Cortex of kidney (tissue), 1 donor: ENCODE measurements at places on chromosomes 3 and 15.
A peak's percentile ranks its signal among the peaks of the same experiment; 100 is the strongest.

GRCh38 chr3:149415484-149415883, 38.0 kb upstream of the TM4SF1 start:
- no peak for DNase-seq

- no peak for DNase-seq
Observed at GRCh38 chr15:63983061-63983711, 63.1 kb downstream of the DAPK2 start.

DNA sequence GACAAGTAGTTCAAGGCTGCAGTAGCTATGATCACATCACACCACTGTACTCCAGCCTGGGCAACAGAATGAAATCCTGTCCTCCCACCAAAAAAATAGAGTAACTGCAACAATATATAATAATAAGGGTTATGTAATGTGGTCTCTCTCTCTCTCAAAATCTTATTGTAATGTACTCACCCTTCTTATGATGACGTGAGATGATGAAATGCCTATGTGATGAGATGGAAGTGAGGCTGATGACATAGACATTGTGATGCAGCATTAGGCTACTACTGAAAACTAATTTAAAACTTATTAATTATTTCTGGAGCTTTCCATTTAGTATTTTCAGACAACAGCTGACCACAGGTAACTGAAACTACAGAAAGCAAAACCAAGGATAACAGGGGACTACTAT, 27.4 kb downstream of the TASOR start:
- no peak for DNase-seq

GRCh38 chr3:101809178-101810021, 30.4 kb downstream of the NXPE3 start:
- DNase-seq: no peak

- no peak for DNase-seq
Observed at GRCh38 chr3:13747627-13748026, 132.2 kb downstream of the WNT7A start.

GRCh38 chr15:71066983-71067382, 48.3 kb upstream of the THSD4 start:
- no peak for DNase-seq

DNA sequence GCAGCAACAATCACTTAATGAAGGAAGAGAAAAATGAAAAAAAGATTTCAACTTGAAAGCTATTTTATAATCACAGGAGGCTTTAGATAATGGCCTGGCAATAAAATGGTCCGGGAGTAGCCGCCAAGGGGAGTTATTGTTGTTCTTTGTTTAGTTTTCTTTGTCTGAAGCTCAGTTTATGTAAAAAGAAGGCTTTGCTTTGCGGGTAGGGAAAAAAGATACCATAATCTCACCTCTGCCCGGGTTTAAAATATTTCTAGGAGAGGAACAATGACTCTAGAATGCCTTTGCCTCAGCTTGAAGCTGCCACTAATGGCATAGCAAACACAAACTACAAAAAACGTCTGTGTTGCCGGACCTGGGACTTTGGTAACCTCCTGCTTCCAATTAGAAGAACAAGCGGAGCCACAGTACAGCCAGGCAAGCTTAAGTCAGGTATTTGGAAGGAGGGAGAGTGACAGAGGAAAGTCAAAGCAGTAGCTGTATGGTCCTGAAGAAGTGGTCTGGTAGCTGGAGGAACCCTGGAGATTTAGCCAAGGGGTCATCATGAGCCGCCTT, 764.5 kb downstream of the TUSC7 start:
- DNase-seq: no peak

- DNase-seq: no peak
Observed at GRCh38 chr3:79543218-79543982, 224.4 kb downstream of the ROBO1 start.

DNA sequence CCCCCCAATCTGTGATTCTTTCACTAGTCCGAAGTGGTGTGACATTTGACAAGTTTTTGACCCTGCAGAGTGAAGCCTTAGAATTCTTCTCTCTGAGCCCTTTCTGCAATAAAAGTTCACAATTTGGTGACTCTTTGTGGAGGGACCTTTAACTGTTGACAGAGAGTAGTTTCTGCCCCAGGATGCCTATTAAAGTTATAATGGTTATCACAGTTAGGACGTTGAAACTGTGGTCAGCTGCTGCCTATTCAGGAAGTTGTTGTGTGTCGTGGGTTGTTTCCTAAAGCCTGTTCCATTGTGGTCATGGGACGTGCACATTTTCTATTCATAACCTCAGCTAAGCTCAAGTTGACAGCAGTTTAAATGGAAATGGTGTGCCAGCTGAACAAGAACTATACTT, 274.5 kb downstream of the NEK10 start:
- DNase-seq: no peak

- DNase-seq: no peak
Observed at GRCh38 chr3:161657786-161658185, 161.2 kb downstream of the OTOL1 start.

- DNase-seq: no peak
Observed at GRCh38 chr3:154135511-154136173, 14.5 kb downstream of the ARHGEF26 start.

GRCh38 chr3:189394599-189395121, 222.9 kb downstream of the TPRG1 start:
- no peak for DNase-seq

DNA sequence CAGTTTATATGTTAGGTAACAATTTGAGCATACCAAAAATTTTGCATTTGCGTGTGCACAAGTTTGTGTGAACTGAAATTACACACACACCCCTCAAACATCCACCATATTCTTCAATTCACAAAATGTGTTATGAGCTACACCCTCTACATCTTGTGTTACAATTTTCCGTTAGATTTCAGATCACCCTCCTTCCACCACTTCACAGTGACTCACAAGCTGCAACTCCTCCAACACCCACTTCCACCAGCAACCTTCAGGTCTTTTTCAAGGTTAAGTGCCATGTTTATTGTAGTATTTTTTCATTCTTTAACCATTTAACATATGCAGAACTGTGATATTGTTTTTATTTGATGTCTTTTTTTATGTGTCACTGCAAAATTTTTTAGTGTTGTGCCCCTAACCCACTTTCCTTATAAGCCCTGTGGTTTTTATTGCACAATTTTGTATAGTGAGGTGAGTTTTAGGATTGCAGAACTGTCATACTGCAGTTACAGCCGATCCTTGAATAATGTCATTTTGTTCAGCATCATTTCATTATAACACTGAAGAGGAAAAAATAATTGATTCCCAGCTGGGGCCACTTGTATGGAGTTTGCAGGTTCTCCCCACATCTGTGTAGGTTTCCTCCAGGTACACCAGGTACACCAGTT, 148.9 kb downstream of the PLCL2 start:
- no peak for DNase-seq

DNA sequence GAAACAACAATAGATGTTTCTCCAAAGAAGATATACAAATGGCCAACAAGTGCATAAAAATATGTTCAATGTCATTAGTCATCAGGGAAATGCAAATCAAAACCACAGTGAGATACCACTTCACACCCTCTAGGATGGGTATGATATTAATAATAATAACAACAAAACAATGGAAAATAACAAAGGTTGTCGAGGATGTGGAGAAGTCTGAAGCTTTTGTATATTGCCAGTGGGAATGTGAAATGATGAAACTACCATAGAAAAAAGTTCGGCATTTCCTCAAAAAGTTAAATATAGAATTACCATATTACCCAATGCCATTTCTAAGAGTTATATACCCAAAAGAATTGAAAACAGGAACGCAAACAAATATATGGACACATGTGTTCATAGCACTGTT, 10.8 kb downstream of the BHLHE40 start:
- no peak for DNase-seq

DNA sequence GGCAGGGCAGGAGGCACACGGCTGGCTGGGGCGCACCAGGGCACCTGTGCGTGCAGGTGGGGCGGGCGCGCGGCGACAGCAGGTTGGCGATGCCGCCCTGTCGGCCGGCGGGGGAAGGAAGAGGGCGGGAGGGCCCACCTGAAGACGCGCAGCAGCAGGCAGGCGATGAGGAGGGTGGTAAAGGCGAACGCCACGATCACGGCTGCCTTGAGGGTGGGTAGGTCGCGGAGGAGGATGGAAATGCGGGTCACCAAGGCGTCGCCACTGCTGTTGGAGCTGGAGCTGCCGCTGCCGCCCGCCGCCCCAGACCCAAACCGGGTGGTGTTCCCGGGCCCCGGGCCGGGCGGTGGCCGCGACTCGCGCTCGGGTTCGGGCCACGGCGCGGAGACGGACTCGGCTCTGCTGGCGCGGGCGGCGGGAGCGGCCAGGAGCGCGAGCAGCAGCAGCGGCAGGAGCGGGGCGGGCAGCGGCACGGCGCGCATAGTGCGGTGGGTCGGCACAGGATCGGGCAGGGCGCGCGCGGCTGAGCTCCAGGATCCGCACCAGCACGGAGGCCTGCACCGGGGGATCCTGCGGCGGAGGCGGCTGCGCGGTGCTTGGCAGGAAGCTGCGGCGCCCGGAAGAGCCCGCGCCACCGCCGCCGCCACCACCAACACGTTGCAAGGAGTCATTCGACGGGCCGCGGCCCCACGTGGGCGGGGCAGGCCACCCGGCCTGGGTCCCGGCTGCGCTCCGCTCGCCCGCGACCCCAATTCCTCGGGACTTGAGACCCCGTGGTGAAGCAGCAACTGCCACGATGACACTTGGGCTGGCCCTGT, at the start of gene FAM174B:
Gene FAM174B (minus strand): TSS at position 598 of the 818 bp plus-strand sequence.
- no peak for DNase-seq

GRCh38 chr3:194275291-194275690, 75.8 kb downstream of the CPN2 start:
- no peak for DNase-seq

- DNase-seq: no peak
Observed at GRCh38 chr3:126998728-126999127, 15.8 kb downstream of the PLXNA1 start.

DNA sequence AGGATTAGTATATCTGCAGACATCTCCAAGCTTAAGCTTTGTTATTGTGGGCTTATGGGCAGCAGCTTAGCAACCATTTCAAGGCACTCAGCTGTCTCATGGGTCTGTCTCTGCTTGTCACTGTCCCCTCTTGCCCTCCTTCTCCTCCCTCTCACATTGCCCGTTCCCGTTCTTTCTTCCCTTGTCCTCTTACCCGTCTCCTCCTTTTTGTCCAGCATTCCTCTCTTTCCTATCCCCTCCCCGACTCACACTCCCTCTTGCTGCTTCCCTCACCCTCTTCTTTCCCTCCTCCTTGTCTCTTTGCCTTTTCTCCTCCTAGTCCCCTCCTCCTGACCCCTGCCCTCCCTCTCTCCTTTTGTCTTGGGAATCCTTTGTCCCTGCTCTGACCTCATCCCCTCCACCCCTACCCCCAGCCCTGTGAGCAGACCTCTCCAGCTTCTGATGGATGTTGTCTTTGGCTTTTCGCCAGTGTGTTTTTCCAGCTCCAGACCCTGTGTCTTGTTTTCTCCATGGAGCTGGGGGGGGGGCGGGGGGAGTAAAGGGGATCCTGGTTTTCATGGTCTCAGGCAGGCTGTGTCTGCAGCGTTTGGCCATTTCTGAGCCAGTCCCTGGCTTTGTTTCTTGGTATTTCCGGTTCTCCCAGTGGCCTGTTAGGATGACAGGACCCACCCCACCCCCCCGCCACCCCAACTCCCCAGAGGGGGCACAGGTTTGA, 47.9 kb upstream of the TRAK1 start:
- no peak for DNase-seq

DNA sequence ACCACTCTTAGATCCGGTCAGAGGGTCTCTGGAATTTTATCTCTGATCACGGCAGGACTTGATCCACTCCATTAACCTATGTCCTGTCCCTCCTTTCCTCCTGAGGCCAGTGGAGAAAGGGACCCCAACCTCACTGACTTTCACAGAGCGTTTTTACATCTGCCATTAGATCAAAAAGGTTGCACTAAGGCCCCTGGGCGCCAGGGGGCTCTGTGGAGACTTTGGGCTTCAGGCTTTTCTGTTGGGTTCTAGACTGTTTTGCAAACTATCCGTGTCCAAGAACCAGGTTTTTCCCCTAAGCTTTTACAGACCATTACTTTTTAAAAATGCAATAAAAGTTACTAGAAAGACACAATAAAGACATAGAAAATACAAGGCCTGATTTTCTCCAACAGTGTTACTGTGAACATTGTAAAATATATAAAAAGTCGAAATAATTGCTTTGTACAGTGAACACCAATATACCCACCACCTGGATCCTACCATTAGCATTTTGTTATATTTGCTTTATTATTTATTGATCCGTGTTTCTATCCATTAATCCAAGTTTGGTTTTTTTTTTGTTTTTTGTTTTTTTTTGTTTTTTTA, 159.7 kb downstream of the POLR2M start:
- DNase-seq: no peak

GRCh38 chr3:146163584-146163983, 2.6 kb upstream of the PLOD2 start:
- no peak for DNase-seq

GRCh38 chr3:29335438-29335837, 54.6 kb downstream of the RBMS3 start:
- no peak for DNase-seq

DNA sequence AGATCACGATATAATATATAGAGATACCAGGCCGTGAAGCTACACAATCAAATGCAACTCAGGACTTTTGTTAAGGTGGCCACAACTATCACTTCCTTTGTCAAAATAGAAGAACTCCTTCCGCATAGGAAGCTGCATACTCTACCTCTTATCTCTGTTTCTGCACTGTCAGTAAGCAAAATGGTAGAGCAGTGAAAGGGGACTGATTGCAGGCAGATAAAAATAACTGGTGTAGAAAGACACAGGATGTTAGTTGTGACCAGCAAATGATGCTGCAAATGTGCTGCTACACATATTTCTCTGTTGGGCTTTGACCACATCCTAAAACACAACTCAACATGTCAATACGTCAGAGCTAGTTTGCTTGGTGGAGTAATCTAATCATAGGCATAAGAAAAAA, 16.3 kb upstream of the TRAT1 start:
- DNase-seq: no peak

GRCh38 chr3:131502530-131503319, at the start of gene MRPL3:
MRPL3 (minus strand) TSS chr3:131502971; CDS start chr3:131502821, 150 bp downstream.
- DNase-seq: peak; percentile 11

DNA sequence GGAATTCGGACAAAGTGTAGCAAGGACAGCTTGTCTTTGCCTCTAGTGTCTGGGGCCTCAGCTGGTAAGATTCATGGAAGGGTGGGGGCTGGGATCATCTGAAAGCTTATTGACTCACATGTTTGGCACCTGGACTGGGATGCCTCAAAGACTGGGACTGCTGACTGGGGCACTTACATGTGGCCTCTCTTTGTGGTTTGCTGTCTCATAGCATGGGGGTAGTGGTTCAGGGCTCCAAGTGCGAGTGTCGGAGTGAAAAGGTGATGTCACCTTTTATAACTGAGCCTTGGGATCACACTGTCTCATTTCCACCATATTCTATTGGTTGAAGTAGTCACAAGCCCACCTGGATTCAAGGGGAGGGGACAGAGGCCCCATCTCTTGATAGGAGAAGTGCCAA, 6.8 kb downstream of the MFSD1 start:
- no peak for DNase-seq

DNA sequence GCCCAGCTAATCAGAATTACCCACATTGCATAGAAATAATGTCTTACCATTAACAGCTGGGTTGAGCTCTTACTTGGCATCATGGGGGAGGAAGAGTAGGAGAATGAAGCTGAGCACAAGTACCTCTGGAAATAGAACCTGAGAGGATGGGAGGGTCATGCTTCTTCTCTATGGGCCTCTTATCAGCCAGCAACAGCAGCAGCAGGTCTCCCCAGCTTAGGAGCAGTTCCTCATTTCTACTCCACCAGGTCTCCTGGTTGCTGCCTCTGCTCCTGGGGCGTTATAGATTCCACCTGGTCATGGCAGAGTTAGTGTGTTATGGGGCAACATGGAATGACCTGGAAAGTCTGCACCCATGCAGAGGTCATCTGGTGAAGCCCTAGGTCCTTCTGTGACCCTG, 3.4 kb downstream of the FSD2 start:
- DNase-seq: no peak
